ENCODE measurements at places on chromosomes 11 and 22. TPM values are rescaled to one million over a fixed set of nuclear protein-coding genes. Genes with fewer than 3 reads are reported as not detected.

DNA sequence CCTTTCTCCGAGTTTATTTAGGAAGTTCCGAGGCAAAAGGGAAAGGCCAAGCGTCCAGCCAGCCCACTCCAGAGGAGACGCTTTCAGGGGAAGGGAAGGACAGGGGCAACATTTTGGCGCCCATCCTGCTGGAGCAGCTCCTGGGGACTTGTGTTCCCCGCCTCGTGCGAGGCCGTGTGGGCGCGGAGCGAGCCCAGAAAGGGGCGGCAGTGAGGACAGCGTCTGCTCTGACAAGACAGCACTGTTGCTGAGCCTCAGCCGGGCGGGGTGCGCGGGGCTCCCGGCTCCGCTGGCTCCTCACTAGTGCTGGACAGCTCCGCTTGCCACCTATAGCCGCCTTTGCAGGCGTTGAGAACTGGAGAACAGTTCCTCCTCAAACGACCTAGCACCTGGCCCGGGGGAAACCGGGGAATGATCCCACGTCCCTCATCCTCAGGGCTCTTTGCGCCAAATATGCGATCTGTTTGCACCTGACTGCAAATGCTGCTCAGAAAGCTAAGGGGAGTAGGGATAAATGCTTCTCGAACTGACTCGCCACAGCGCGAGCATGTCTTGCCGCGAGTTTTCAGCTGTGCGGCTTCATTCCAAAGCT, 722 bp upstream of the GUCY1A2 start:
- DNase-seq: peak; percentile 55

- DNase-seq: no peak
These were observed 114.0 kb downstream of the SIK3 start for GRCh38 chr11:116984186-116984585.

DNA sequence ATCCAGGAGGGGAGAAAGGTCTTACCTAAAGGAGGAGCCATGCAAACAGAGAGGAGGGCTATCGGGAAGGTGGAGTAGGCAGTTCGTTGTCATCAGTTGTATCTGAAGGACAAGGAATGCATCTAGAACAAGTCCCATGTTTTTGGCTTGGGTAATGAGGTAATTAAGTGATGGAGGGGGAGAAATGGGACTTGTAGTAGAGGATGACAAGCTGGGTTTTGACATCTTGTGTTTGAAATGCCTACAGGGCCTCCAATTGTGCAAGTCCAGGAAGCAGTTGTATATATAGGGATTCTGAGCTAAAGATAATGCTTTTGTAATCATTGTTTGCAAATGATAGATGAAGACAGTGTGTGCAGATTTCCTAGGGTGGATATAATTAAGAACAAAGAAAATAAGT, 622.8 kb downstream of the NTM start:
- no peak for DNase-seq

GRCh38 chr11:8810540-8811301, 100.3 kb upstream of the AKIP1 start:
- DNase-seq: peak; percentile 51

DNA sequence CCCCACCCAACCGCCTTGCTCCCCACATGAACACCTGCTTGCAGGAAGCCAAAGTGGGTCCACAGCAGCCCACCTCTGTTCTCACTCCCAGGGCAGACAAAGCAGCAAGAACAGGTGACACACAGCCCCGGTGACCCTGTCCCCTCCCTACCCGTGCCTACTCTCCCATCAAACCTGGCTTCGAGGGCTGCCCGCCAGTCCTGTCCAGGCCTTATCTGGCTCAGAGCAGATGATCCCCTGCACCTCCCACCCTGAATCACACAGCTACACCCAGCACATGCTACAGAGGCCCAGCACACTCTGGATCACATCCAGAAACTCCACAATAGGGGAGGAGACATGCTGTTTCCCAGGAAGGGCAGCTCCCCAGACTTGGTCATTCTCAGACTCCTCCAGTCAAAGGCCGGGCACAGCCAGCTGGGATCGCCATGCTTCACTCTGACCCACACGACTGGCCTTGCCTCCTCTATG, 6.2 kb upstream of the RGL4 start:
- peak; percentile 73 for DNase-seq

DNA sequence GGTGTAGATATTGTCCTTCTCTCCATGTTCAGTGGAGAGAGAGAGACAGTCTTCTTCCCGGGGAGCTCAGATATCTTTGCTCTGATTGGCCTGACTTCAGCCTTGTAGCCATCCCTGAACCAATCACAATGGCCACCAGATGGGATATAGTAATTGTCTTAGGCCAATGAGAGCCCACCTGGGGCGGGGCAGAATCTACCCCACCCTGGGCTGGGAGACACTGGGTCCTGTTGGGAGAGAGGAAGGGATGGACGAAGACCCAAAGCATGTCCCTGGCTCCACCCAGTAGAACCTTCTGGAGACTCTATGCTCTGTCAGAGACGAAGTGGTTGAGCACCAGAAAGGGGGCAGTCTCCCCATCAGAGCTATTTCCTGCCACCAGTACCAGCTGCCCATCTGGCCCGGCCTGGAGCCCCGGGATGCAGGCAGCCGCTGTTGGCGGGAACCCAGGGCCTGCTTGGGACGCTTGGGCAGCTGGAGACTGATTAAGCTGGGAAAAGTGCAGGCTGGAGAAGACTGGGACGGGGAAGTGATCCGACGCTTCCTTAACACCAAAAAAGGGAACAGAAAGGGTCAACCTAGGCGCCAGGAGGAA, 31.6 kb upstream of the CBX7 start:
- no peak for DNase-seq

GRCh38 chr11:116499396-116500003, 273.3 kb downstream of the BUD13 start:
- DNase-seq: peak; percentile 91

GRCh38 chr11:46309814-46310259, 32.4 kb downstream of the CREB3L1 start:
- no peak for DNase-seq

GRCh38 chr11:102912482-102912830, 37.7 kb upstream of the MMP12 start:
- DNase-seq: no peak

GRCh38 chr11:7494086-7494745, 8.9 kb downstream of the OLFML1 start:
- DNase-seq: no peak

GRCh38 chr22:39475902-39476301, 19.1 kb downstream of the MGAT3 start:
- no peak for DNase-seq

DNA sequence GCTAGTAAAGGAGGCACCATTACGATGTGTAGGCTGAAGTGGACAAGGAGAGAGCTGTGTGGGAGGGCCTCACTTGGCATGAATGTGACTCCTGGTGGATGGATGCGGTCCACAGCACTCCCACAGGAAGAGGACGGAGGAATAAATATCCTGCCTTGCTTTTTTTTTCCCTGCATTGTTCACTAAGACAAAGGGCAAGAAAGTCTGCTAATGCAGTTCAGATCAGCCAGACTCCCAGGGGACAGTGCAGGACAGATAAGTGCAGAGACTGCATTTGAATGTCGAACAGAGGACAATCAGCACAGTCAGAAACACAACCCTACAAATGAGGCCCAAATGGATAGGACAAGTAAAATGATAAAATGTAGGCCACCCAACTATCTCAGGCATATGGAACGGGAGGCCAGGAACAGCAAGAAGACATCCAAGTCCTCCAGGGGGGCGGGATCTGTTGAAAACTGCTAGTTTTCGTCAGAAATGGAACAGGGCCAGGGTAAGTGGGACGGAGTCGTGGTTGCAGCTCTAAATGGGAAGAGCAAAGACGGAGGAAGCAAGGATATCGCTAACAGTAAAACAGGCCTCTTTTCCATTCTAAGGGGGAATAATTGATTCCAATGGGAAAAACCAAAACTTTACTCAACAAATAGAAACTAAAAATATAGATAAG, 25.2 kb upstream of the OR8B8 start:
- DNase-seq: no peak

DNA sequence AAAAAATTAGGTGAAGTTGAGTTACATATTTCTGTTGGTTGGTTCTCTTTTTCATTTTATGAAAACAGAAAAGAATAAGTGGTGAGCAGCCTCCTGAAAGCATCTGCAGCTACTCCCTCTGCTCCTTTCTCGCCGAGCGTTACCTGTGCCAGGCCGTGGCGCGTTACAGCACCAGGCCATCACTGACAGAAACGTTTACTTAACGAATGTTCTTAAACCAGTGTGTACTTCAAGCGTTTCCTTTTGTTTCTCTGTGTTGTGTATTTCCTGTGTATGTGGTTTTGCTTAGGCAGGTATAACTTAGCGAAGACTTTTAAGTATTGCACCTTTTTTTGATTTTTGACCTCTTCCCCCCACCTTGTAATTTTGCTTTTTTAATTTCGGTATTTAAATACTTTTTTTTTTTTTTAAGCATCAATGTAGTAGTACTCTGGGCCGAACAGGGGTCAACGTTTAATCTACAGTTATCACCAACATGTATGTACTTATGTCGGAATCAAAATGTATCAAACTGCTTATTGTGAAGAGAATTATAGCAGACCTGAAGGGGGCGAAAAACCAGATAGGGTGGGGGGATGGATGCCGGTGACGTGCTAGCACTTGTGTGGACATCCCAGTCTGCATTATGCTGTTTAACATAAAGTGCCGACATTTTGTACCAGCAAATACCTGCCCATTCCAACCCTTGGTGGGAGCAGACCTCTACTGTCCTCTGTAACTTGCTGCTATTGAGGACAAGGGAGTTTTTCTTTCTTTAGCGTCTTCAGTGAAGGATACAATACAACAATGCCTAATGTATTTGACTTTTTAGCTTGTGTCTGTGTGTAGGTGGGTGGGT, 21.6 kb upstream of the ADSL start:
- DNase-seq: no peak

GRCh38 chr22:18994701-18995326, 58.7 kb upstream of the PRODH start:
- DNase-seq: no peak

GRCh38 chr11:99893811-99894210, 793.3 kb upstream of the ARHGAP42 start:
- no peak for DNase-seq

DNA sequence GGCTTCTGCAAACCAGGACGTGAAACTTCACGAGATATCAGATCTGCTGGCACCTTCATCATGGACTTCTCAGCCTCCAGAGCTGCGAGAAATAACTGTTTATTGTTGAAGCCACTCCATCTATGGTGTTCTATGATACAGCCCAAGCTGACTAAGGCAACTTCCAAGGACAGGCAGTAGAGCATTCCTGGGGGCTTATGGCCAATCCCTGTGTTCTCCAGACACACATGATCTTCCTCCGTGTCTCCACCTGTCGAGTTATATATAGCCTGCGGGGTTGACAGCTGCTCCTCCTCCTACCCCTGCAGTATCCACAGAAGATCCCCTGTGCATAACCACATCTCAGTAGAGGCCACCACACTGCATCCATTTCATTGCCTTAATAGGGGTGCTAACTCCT, 11.0 kb downstream of the TP53AIP1 start:
- no peak for DNase-seq

DNA sequence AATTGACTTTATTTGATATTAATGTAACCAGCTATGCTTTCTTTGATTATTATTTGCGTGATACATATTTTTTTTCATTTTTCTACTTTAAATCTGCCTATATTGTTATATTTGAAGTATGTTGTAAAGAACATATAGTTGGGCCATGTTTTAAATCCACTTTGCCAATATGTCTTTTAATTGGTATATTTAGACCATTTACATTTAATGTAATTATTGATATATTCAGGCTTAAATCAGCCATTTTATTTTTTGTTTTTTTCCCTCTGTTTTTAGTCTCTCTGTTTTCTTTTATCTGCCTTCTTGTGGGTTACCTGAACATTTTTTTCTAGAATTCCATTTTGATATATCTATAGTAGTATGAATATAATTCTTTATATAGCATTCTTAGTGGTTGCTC, 55.9 kb downstream of the ADAMTS15 start:
- DNase-seq: no peak

DNA sequence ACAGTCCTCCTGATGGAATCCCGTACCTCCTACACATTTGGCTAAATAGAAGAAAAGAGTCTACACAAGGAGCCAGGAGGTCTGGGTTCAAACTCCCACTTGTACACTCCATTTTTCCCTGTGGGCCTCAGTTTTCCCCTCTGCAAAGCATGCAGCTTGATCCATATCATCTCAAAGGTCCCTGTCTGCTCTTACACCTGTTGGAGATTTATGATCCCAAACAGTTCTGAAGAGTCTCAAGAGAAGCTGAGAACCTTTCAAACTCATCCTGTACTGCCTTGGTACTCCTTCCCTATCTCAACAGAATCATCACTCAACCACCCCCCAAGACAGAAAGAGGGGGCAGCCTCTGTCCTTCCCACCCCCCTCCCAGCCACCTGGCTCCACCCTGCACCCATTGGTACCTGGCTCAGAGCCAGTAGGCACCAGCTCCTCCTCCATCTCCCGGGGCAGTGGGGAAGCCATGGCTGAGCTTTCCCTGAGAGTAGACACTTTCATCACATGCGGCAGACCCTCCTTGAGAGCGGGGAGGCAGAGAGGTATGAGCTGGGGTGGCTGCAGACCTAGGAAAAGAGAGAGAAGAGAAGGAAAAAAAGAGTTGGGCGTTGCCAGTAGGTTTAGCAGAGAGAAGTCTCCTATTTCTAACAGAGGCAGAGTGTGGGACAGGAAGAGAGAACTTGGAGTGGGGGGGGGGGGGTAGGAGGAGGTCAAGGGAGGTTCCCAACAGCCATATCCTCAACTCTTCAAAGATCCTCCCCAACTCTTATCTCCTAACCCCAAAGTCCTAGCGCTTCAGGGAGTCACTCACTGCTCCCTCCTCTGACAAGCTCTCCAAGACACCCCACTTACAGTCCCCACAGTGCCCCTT, 3.1 kb downstream of the TNKS1BP1 start:
- no peak for DNase-seq

- DNase-seq: peak; percentile 56
These were observed 34.1 kb downstream of the MB start for GRCh38 chr22:35582861-35583670.

- no peak for DNase-seq
These were observed 14.0 kb downstream of the KIAA0930 start for GRCh38 chr22:45226503-45227186.

GRCh38 chr11:124801636-124802312, 1.6 kb upstream of the MSANTD2 start:
- no peak for DNase-seq

PANX3 gene
- not detected for total RNA-seq

PKDREJ gene
- under 0.01 TPM for total RNA-seq

CD44 gene
- 16.7 TPM for total RNA-seq

MAP6 gene
- 0.25 TPM for total RNA-seq

OR2D2 gene
- not detected for total RNA-seq

RFPL3 gene
- not detected for total RNA-seq

BTBD18 gene
- total RNA-seq: not detected

CLDN5 gene
- 31.5 TPM for total RNA-seq

SERPINH1 gene
- 95.3 TPM for total RNA-seq

OR52K2 gene
- total RNA-seq: not detected

SMTNL1 gene
- not detected for total RNA-seq

OR8D1 gene
- total RNA-seq: not detected

MMP12 gene
- not detected for total RNA-seq

LRRC4C gene
- total RNA-seq: 0.93 TPM
